GM18507 (cell line): ENCODE measurements at places on chromosomes 5 and 9.

DNA sequence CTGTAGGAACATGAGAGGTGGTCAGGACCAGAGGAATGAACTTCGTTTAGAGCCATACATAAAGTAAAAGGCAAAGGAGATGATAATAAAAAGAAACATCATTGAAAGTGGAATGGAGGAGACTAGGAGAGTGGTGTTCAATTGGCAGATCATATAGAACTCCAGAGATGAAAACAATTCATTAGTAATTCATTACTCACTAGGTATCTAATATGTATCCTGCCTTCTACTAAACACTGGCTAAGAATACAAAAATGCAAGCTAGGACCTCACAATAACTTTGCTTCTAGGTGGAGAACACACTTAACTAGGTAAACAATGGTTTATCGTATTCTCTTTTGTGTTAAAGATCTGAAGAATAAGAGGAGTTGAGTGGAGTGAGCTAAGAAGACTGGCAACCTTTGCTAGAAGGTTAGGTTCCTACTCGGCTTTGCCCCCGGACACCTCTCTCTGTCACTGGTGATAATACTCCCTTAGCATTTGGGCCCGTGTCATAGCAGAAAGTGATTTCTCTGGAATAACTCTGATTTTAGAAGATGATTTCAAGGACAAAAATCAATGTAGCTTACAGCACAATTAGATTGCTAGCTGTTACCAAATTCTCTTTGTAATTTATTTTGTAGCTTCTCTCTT lies 88.6 kb upstream of the IFNE start:
- no peak for DNase-seq

GRCh38 chr5:88401228-88401627 lies 132.6 kb upstream of the TMEM161B start:
- no peak for DNase-seq

GRCh38 chr5:31283326-31283725 lies 89.8 kb downstream of the CDH6 start:
- DNase-seq, result no peak

DNA sequence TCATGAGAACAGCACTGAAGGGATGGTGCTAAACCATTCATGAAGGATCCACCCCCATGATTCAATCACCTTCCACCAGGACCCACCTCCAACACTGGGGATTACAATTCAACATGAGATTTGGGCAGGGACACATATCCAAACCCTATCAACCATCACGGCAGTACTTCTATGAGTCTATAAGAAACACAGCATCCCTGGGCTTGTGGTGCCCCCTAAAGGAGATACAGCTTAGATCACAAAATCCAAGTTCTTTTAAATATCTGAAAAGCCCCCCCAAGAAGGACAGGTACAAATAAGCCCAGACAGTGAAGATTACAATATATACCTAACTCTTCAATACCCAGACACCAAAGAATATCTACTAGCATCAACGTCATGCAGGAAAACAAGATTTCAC lies 233.7 kb upstream of the ADRA1B start:
- no peak for DNase-seq

DNA sequence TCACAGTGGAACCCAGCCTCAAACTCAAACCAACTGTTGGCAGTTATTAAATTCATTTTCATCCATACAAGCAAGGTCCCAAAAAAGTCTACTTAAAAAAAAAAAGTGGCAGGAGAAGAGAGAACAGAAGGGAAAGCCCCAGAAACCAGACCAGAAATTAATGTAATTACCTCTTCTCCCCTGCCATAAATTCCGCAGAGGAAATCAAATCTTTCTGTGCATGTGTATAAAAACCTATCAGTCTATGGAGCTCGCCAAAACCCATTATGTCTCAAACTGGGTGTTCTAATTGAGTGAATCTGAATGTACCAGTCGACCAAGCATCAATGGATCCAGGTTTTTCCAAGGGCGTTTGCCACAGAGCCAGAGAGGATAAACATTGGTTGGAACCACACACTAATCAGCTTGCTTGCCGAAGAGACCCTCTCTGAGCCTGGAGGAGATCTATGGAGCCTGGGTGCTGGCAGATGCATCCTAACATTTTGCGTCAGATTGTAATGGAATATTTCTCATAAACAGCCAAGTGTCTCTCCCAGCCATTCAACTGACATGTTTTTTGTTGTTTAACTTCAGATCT lies 7.9 kb upstream of the HAND1 start:
- DNase-seq, result no peak

DNA sequence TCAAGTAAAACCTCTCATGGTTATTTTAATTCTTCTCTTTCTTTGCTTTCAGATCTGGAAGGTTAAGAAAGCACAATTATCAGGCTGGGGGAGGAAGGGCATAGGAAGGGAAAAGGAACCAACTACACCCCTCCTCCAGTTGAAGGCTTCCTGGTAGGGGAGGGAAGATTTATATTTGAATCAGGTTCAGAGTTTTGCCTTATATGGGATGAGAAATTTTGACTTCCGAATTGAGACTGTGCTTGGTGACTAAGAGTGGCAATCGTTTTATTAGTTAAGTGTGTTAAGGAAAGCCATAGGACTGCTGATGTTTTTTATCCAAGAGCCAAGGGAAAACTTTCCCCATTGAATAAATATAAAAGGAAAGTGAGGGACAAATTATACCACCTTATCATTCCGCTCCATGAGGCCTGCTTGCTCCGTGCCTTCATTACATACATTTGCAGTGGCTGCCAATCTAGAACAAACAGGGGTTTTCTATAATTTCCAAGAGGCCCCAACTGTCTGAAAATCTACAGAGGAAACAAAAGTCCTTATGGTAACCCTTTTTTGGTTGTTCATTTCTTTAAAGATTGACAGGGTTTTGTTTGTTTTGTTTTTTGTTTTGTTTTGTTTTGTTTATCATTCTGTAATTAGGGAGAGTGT lies 115.7 kb upstream of the EPB41L4A start:
- no peak for DNase-seq

DNA sequence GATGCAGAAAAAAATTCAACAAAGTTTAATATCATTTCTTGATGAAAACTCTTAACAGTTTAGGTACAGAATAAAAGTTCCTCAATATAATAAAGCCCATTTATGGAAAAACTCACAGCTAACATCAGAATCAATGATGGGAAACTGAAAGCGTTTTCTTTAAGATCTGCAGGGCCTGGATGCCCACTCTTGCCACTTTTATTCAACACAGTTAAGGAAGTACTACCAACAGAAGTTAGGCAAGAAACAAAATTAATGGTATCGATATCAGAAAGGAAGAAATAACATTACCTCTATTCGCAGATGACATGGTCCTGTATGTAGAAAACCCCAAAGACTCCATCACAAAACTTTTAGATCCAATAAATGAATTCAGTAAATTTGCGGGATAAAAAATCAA lies 542.4 kb upstream of the RGMB start:
- DNase-seq, result no peak

DNA sequence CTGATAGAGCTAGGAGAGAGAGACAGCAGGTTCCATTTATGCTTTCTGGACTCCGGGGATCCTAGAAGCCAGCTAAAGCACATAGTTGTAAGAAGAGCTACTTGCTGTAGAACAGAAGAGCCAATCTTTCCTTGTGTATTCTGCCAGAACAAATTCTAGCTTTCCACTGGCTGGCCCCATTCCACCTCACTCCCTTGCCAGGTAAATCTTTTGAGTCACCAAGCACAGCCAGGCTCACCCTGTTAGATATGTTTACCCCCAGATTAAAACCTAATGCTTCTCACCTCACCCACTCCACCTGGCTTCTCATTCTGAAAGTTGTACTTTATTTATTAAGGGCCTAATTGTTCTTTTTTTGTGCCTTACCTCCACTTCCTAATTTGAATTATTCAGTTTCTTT lies 48.9 kb upstream of the CHD1 start:
- no peak for DNase-seq

DNA sequence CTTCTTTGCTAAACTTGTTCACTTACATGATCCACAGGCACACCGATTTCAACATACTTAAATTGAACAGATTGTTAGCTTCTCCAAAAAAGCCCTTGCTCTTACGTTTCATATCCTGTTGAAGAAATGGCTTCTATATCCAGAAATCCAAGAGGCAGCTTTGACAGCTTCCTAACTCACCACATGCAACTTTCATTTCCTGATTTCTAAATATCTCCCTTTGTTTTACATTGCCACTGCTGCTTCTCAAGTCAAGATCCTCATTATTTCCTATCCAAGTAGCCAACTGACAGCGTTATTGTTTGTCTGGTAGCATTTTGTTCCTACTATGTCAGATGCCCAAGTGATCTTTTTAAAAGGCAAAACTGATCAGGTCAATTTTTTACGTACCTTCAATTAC lies 913.2 kb upstream of the TYRP1 start:
- DNase-seq, result no peak

GRCh38 chr5:140672455-140673186 lies 755 bp downstream of the DND1 start:
- no peak for DNase-seq

GRCh38 chr5:8807636-8808035 lies 738.2 kb downstream of the SEMA5A start:
- DNase-seq, result no peak

GRCh38 chr5:54738118-54738972 lies 220.8 kb downstream of the SNX18 start:
- DNase-seq, result no peak

DNA sequence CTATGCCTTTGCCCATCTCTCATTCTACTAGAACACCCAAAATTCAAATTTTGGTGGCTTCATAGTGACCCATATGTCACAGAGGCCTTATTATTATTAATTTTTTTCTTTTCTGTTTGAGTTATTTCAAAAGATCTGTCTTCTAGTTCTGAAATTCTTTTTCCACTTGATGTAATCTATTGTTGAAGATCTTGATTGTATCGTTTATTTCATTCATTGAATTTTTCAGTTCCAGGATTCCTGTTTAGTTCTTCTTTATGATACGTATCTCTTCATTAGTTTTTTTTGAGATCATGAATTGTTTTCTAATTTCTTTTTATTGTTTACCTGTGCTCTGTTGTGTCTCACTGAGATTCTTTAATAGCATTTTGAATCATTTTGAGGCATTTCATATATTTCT lies 24.6 kb upstream of the APBA1 start:
- DNase-seq, result no peak

- no peak for DNase-seq
Measured at GRCh38 chr9:126058011-126058531, 268.6 kb upstream of the MVB12B start.

DNA sequence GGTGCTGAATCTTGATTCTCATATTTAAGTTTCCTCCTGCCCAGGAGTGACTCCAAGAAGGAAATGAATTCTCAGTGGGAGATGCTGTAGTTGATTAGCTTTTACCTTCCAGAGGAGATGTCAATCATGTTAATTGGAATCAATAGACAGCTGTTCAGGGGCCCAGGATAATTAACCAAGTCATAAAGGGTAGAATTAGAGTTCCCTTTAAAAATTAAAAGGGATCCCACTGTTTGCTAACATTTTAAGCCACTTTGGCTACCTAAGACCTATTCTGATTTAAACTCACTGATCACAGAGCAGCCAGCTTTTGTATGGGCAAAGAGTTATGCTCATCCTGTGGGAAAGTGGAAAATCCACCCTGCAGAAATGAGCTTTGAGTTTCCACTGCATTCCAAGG lies 249.6 kb downstream of the SLIT3 start:
- DNase-seq, result no peak

GRCh38 chr9:69660304-69660703 lies 11.9 kb downstream of the APBA1 start:
- no peak for DNase-seq

- DNase-seq, result no peak
Measured at GRCh38 chr9:126606483-126606870, 7.3 kb upstream of the LMX1B start.

DNA sequence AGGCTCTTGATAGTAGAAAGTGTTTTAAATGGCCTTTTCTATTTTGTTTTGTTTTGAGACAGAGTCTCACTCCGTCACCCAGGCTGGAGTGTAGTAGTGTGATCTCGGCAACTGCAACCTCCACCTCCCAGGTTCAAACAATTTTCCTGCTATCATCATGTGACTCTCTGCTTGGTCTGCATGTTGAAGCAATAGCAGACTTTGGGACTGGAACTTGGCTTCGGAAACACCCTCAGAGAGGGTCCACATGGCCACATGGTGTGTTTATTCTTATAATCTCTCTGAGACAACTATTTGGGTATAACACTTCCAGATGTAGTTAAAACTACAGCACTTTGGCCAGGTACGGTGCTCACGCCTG lies 10.9 kb downstream of the SLC1A1 start:
- DNase-seq, result no peak

DNA sequence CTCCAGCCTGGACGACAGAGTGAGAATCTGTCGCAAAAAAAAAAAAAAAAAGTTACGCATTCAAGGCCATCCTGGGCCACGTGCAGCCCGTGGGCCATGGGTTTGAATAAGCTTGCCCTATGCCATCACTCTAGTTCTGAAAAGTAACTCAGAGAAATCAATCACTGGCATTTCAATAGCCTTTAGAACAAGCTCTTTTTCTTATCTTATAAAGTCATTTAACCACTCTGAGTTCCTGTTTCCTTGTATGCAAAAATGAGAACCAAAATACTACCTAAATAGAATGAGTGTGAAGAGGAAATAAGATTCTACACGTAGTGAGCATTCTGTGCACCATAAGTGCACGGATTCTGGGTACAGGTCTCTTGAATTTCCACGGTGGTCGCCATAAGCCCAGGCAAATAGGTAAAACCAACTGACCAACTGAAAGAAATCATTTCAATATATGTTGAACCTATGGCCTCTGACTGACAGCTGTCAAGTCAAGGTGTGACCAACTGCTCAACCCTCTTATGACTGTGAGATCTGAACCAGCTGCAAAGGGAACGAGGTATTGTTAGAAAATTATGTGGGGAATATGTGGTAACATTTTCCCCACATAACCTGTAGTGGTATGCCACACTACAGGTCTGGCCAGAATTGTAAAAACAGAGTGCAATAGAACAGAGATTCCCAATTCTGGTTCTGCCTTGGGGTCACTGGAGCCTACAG lies 143.9 kb upstream of the LHFPL2 start:
- no peak for DNase-seq

- no peak for DNase-seq
Measured at GRCh38 chr5:171595401-171595800, 176.0 kb downstream of the FGF18 start.

DNA sequence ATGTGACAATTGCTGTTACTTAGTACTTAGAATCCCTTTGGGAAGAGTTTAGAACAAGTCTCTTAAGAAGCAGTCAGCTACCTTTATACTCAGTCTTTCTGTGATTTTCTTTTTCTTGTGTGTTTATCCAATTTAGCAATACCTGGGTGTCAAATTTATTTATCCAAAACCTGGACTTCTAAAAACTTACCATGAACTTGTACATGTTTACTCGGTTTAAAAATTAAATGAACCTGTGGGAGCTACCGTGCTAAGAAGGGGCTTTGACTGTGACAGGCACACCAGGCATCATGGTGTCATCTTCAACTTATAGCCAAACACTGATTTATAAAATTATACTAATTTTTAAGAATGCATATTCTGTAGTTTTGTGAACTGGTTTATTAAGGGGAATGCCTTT lies 96.5 kb downstream of the XRCC4 start:
- no peak for DNase-seq

DNA sequence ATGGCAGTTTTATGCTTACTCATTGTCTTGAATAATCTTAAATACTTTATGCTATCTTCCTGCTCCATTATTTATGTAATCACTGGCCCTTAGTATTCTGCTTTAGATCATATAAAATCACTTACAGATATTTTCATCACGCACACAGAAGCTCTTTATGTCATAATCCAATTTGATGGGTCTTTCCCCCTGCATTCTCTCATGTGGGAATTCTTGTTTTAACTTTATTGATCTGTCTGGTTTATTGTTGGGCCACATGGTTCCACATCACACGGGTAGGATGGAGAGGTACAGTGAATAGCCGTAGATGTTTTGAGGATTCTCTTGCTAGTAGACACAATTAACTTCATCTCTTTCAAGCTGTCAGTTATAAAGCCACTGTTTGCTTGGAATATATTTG lies 27.0 kb downstream of the PLPPR1 start:
- DNase-seq, result no peak

- no peak for DNase-seq
Measured at GRCh38 chr5:1053391-1054017, 44.9 kb downstream of the NKD2 start.
